ENCODE measurements at places on chromosomes 6 and 20. TPM values are rescaled to one million over a fixed set of nuclear protein-coding genes. Genes with fewer than 3 reads are reported as not detected.

- DNase-seq = no peak
Measured at GRCh38 chr6:146305092-146305491, 238.5 kb upstream of the RAB32 start.

- DNase-seq = no peak
Measured at GRCh38 chr20:41393705-41394066, 27.1 kb upstream of the EMILIN3 start.

GRCh38 chr20:18879262-18879661 is 65.7 kb downstream of the SCP2D1 start:
- no peak for DNase-seq

- DNase-seq = peak; percentile 29
Measured at GRCh38 chr6:24385536-24386269, 17.0 kb upstream of the MRS2 start.

Gene CLVS2
- polyA plus RNA-seq = 0.33 TPM

Measured in left kidney (tissue), 8 donors.